ENCODE measurements at places on chromosomes 7 and 10. TPM values are rescaled to one million over a fixed set of nuclear protein-coding genes. Genes with fewer than 3 reads are reported as not detected.

The RAMP3 gene
- not detected for total RNA-seq

The OR2F1 gene
- not detected for total RNA-seq

The HMX3 gene
- not detected for total RNA-seq

The TMEM196 gene
- not detected for total RNA-seq

The TDRD1 gene
- 0.45 TPM for total RNA-seq

The CALHM2 gene
- total RNA-seq: 57.6 TPM

The PRSS37 gene
- total RNA-seq: not detected

The CTAGE4 gene
- 2.9 TPM for total RNA-seq

The TLX1 gene
- not detected for total RNA-seq

The OR2A1 gene
- total RNA-seq: 0.27 TPM

The SPDYE17 gene
- total RNA-seq: not detected

The CHAT gene
- total RNA-seq: not detected

The GIMAP2 gene
- 0.98 TPM for total RNA-seq

The NPY4R gene
- not detected for total RNA-seq

The HOXA10 gene
- 0.08 TPM for total RNA-seq

The TFPI2 gene
- total RNA-seq: 97.3 TPM

All from fibroblast of the aortic adventitia (primary cell).